ENCODE measurements at places on chromosomes 6 and 20.

GRCh38 chr20:47572105-47572729 is 70.5 kb downstream of the NCOA3 start:
- H3K36me3 ChIP-seq: peaks cover 4% of the 10 kb centered on the region
- H3K4me3 ChIP-seq: no peak overlapping the region
- no peak overlapping the region for H3K27ac ChIP-seq
- peaks cover 35% of the 10 kb centered on the region for H3K4me1 ChIP-seq

DNA sequence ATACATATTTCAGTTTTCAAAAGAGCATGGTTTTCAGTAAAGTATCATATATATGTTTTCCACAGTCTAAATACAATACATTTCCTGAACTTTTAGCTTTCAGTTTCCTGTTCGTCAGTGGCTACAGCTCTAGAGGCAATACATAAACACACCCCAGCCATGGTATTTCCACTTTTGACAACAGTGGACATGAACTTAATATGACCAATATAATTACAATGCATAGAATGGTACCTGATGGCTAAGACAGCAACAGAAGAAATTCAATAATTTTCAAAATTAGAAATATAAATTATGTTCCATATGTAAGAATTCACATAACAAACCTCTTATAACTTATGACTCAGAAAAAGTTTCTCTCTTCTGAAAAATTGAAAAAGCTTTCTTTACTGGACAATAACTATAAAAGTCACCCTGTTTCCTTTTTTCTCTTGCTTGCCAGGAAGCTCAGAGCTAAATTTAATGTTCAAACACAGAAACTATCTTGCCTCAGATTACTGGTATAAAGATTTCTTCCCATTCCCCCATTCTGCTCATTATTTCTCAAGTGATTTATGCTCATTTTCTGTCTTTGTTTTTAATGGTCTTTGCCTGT is 19.2 kb downstream of the FKBP5 start:
- peaks cover 46% of the 10 kb centered on the region for H3K36me3 ChIP-seq
- peaks cover 50% of the 10 kb centered on the region for H3K4me1 ChIP-seq
- H3K4me3 ChIP-seq: peak overlapping the region; percentile 20
- H3K27ac ChIP-seq: no peak overlapping the region
- H3K27me3 ChIP-seq: no peaks in the 10 kb centered on the region

GRCh38 chr20:20235681-20236080 is 132.2 kb upstream of the INSM1 start:
- no peak overlapping the region for H3K27ac ChIP-seq
- H3K27me3 ChIP-seq: no peaks in the 10 kb centered on the region
- no peaks in the 10 kb centered on the region for H3K4me1 ChIP-seq
- DNase-seq: no peak
- no peak overlapping the region for H3K4me3 ChIP-seq
- no peaks in the 10 kb centered on the region for H3K36me3 ChIP-seq

DNA sequence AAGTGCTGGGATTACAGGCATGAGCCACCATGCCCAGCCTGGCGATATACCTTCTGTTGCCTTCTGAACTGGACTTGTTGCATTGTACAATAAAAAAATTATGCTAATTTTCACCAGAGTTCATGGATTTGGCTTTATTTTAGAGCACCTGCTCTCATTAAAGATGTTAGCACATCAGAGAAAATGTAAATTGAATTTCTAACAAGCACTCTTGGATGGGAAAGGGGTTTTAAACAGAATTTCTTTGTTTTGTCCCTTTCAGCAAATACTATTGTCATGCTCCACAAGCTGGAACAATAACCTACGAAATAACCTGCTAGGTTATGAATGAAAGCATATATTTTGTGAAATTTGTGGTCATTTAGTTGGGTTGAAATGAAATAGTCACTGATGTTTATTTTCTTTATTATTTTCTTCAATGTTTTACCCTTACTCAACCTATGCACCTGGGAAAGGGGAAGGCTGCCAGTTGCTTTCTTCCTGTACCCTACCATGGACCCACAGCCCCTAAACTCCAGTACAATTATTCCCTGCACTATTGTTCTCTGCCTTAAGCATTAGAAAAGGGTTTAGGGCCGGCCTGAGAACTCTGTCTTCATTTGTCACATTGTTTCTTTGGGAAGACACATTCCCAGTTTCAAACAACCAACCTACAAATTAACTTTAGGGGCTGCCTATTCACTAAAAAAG is 22.2 kb downstream of the ZDHHC14 start:
- H3K27me3 ChIP-seq: no peaks in the 10 kb centered on the region
- no peaks in the 10 kb centered on the region for H3K36me3 ChIP-seq
- H3K4me3 ChIP-seq: no peak overlapping the region
- no peaks in the 10 kb centered on the region for H3K4me1 ChIP-seq
- no peak for DNase-seq
- no peak overlapping the region for H3K27ac ChIP-seq

DNA sequence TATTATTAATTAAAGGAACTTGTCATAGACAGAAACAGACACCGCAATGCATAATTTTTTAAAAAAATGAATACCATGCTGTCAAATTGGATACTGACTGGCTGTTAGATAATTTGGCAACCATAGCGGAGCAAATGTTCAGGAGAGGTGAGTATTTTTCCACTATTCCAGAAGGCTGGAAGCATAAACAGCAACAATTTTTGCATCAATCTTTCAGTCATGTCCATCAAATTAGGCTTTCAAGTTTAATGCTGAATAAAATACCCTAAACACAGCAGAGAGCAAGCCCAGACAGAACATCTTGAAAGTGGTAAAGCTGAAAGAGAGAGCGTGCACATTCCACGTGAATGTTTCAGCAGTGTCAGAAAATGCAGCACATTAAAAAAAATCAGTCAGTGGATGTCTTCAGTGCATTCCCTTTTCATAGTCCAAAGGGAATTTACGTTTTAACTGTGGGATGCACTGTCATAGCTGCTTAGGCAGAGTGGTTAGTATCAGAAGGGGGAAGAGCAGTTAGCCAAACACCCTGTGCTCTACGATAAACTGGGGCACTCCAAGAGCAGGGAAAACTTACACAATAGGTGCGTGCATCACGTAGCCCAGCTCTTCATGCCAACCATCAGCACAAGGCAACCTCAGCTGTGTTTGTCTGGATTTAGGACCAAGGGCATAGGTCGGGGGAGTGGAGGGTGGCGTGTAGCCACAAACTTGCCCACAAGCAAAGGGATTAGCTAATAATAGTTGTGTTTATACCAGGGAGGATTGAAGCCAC is 116.2 kb upstream of the STMND1 start:
- no peaks in the 10 kb centered on the region for H3K27me3 ChIP-seq
- no peak overlapping the region for H3K27ac ChIP-seq
- DNase-seq: no peak
- H3K4me1 ChIP-seq: peaks cover 11% of the 10 kb centered on the region
- no peak overlapping the region for H3K4me3 ChIP-seq
- no peaks in the 10 kb centered on the region for H3K36me3 ChIP-seq

DNA sequence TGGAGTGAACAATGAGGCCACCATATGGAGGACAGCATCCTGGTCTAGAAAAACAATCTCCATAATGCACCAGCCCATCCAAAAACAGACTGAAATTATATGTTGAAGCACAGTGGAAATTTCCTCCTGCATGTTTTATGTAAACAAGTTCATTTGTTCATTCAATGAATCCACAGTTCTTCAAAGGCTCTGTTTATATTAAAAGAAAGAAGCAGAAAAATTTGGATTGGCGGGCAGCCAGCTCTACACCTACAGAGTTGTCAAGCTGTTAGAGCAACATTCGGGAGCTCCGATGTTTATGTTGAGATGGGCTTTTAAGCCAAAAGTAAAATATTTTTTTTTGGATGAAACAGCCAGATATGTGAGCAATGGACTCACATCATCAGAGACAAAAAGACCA is 395.3 kb upstream of the SULF2 start:
- no peak overlapping the region for H3K27ac ChIP-seq
- H3K36me3 ChIP-seq: no peaks in the 10 kb centered on the region
- no peaks in the 10 kb centered on the region for H3K27me3 ChIP-seq
- H3K4me3 ChIP-seq: no peak overlapping the region

DNA sequence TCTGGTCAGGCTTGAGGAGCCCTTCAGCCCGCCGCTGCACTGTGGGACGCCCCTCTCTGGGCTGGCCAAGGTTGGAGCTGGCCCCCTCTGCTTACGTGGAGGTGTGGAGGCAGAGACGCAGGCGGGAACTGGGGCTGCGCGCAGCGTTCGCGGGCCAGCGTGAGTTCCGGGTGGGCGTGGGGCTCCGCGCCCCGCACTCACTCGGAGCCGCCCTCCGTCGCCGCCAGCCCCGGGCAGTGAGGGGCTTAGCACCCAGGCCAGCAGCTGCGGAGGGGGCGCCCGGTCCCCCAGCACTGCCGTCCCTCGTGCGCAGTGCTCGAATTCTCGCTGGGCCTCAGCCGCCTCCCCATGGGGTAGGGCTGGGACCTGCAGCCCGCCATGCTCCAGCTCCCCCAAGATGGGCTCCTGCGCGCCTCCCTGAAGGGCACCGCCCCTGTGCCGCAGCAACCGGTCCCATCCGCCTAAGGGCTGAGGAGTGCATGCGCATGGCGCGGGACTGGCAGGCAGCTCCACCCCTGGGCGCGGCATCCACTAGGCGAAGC is 695.9 kb downstream of the EPHA7 start:
- peak overlapping the region; percentile 4 for H3K4me3 ChIP-seq
- peak; percentile 61 for DNase-seq
- H3K27ac ChIP-seq: no peak overlapping the region

DNA sequence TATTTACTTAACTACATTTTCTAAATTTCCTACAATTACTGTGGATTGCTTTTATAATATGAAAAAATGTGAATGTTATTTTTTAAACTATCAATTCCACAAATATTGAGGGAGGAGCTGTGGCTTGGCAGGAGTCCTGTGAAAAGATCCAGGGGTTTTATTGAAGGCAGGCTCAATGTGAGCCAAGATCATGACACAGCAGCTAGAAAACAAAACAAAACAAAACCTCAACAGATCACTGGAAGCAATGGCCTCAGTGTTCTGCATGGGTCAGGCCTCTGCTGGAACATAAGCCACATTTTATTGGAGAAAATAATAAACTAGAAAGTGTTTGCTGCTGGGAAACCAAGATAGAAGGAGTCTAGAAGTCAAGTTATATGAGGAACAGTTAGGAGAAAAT is 19.4 kb upstream of the RCAN2 start:
- no peaks in the 10 kb centered on the region for H3K36me3 ChIP-seq
- peak overlapping the region; percentile 61 for H3K27ac ChIP-seq
- H3K27me3 ChIP-seq: no peaks in the 10 kb centered on the region

DNA sequence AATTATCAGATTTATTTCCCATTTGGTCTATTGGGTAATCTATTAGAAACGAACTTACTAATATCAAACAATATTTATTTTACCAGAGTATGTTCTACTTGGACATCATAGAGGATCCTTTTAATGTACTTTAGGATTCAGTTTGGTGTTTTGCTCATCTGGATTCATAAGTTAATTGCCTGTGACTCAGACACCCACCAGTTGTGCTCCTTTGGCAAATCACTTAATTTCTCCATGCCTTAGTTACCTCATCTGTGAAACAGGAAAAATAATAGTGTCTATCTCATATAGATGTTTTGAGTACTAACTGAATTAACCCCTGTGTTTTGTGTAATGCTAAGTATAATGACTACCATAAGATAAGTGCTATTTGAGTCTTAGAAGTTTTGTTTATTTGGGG is 292.1 kb downstream of the LAMA2 start:
- H3K27me3 ChIP-seq: peaks cover 3% of the 10 kb centered on the region
- no peak for DNase-seq
- no peak overlapping the region for H3K27ac ChIP-seq
- H3K4me1 ChIP-seq: no peaks in the 10 kb centered on the region
- no peaks in the 10 kb centered on the region for H3K36me3 ChIP-seq
- H3K4me3 ChIP-seq: no peak overlapping the region

GRCh38 chr20:25065072-25065624 is 7.2 kb upstream of the ACSS1 start:
- peaks cover 18% of the 10 kb centered on the region for H3K27me3 ChIP-seq
- peak; percentile 50 for DNase-seq
- peaks cover 10% of the 10 kb centered on the region for H3K4me1 ChIP-seq
- no peak overlapping the region for H3K27ac ChIP-seq
- H3K36me3 ChIP-seq: no peaks in the 10 kb centered on the region
- no peak overlapping the region for H3K4me3 ChIP-seq

DNA sequence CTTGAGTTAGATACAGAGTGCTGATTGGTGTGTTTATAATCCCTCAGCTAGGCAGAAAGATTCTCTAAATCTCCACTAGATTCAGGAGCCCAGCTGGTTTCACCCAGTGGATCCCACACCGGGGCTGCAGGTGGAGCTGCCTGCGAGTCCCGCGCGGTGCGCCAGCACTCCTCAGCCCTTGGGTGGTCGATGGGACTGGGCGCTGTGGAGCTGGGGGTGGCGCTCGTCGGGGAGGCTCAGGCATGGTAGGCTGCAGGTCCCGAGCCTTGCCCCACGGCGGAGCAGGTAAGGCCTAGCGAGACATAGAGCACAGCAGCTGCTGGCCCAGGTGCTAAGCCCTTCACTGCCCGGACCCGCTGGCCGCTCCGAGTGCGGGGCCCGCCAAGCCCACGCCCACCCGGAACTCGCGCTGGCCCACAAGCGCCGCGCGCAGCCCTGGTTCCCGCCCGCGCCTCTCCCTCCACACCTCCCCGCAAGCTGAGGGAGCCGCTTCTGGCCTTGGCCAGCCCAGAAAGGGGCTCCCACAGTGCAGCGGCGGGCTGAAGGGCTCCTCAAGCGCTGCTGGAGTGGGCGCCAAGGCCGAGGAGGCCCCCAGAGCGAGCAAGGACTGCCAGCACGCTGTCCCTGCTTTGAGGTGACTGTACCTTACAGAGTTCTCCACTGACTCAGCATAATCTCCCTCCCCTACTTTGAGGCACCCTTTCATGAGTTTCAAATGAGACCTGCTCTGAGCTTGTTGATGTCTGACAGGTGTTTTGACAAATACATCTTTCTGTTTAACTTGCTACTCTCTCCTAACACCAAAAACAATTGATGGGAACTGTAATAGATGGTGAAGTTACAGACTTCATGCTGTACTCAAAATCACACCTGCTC is 3.9 kb upstream of the SSR1 start:
- H3K4me3 ChIP-seq: no peak overlapping the region
- no peak for DNase-seq
- H3K36me3 ChIP-seq: no peaks in the 10 kb centered on the region
- peaks cover 11% of the 10 kb centered on the region for H3K4me1 ChIP-seq
- H3K27ac ChIP-seq: no peak overlapping the region
- H3K27me3 ChIP-seq: no peaks in the 10 kb centered on the region

- peaks cover 14% of the 10 kb centered on the region for H3K36me3 ChIP-seq
- H3K27ac ChIP-seq: no peak overlapping the region
- H3K27me3 ChIP-seq: no peaks in the 10 kb centered on the region
- H3K4me3 ChIP-seq: no peak overlapping the region
- peak; percentile 11 for DNase-seq
- no peaks in the 10 kb centered on the region for H3K4me1 ChIP-seq
Measured at GRCh38 chr20:37977338-37977737, 55.9 kb downstream of the TTI1 start.

- no peaks in the 10 kb centered on the region for H3K36me3 ChIP-seq
- no peaks in the 10 kb centered on the region for H3K27me3 ChIP-seq
- no peak overlapping the region for H3K4me3 ChIP-seq
- no peak for DNase-seq
- H3K27ac ChIP-seq: no peak overlapping the region
Measured at GRCh38 chr6:35737413-35738211, 780 bp downstream of the ARMC12 start.

GRCh38 chr6:145406783-145407182 is 328.5 kb downstream of the EPM2A start:
- no peaks in the 10 kb centered on the region for H3K4me1 ChIP-seq
- no peaks in the 10 kb centered on the region for H3K36me3 ChIP-seq
- no peak overlapping the region for H3K4me3 ChIP-seq
- H3K27ac ChIP-seq: no peak overlapping the region
- no peaks in the 10 kb centered on the region for H3K27me3 ChIP-seq

- no peaks in the 10 kb centered on the region for H3K4me1 ChIP-seq
- no peak for DNase-seq
- no peak overlapping the region for H3K4me3 ChIP-seq
- no peaks in the 10 kb centered on the region for H3K27me3 ChIP-seq
- H3K36me3 ChIP-seq: no peaks in the 10 kb centered on the region
- H3K27ac ChIP-seq: no peak overlapping the region
Measured at GRCh38 chr6:143605906-143606521, 71.8 kb upstream of the PHACTR2 start.
